SJSA1 (cell line): ENCODE measurements at places on chromosomes 2 and 18. TPM values are rescaled to one million over a fixed set of nuclear protein-coding genes. Genes with fewer than 3 reads are reported as not detected.

The KLHL14 gene
- not detected in 2 replicates for total RNA-seq

GRCh38 chr2:159030674-159031380, 62.4 kb downstream of the TANC1 start:
- peaks cover 39% of the 10 kb centered on the region for H3K4me1 ChIP-seq
- no peaks in the 10 kb centered on the region for H3K36me3 ChIP-seq
- no peaks in the 10 kb centered on the region for H3K27me3 ChIP-seq
- peak; percentile 64 for DNase-seq
- H3K4me3 ChIP-seq, result no peak overlapping the region

- H3K27me3 ChIP-seq, result no peaks in the 10 kb centered on the region
- H3K36me3 ChIP-seq, result no peaks in the 10 kb centered on the region
- DNase-seq, result no peak
Measured at GRCh38 chr2:164773091-164773490, 68.5 kb downstream of the COBLL1 start.

GRCh38 chr2:217482056-217482710, 520.6 kb downstream of the TNS1 start:
- DNase-seq, result no peak
- no peaks in the 10 kb centered on the region for H3K36me3 ChIP-seq
- no peaks in the 10 kb centered on the region for H3K4me1 ChIP-seq
- no peaks in the 10 kb centered on the region for H3K27me3 ChIP-seq
- H3K4me3 ChIP-seq, result no peak overlapping the region

The ANKRD62 gene
- total RNA-seq, result not detected in 2 replicates

The ALPG gene
- total RNA-seq, result 0.03 TPM in 1 of 2 replicates, not detected in the other

The KRTCAP3 gene
- total RNA-seq, result not detected in 2 replicates

- H3K36me3 ChIP-seq, result no peaks in the 10 kb centered on the region
- no peaks in the 10 kb centered on the region for H3K4me1 ChIP-seq
- no peak for DNase-seq
- no peak overlapping the region for H3K4me3 ChIP-seq
- peaks cover 6% of the 10 kb centered on the region; the same call in 1 of the 2 replicates for H3K27me3 ChIP-seq
Measured at GRCh38 chr2:161436411-161436810, 20.3 kb downstream of the TBR1 start.

DNA sequence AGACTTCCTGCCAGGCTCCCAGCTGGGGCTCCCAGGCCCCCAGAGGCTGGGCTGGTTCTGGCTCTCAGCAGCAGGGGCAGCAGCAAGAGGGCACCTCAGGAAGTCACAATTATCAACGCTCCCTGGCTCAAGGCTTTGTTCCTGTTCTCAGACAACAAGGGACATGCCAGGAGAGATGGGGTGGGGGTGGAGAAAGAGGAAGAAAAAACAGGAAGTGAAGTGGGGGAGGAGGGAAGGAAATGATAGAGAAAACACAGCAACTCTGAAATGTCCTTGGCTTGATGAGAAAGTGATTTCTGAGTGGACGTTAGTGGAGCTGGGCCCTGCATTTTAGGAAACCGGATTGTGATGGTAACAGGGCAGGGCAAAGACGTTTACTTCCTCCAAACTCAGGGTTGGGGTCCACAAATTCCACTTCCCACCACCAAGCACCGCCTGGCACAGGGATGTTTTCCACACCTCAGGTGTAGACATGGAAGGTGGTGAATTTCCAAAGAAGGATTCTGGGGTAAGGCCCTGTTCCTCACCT, 40.4 kb downstream of the CYRIA start:
- no peaks in the 10 kb centered on the region for H3K4me1 ChIP-seq
- DNase-seq, result no peak
- no peaks in the 10 kb centered on the region for H3K36me3 ChIP-seq
- no peak overlapping the region for H3K27ac ChIP-seq
- no peak overlapping the region for H3K4me3 ChIP-seq

DNA sequence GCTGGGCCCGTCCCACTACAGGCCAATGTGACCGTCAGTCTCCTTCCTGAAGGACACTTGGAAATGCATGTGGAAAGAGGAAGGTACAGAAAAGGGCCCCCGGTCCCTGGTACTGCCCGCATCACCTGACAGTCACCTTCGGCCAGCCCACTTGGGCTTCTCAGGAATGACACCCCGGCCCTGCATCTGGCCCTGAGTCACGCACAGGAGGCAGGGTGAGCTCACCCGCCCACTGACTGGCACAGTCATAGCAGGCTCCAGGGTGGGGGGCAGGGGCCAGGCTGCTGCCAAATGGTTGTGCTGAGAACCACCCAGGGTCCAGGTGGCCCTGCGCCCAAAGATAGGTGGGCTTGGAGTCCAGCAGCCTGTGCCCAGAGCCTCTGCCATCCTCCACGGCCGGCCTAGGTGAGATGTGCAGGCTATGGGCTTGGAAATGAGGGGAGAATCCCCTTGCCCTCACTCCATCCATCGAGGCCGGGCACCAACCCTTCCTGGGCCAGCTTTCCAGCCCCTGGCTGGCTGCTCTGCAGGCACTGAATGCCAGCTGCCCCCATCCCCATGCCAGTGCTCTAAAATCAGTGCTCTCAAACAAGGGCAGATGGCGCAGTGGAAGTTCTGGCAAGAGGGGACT, 14.1 kb downstream of the EMX1 start:
- no peak for DNase-seq
- H3K36me3 ChIP-seq, result no peaks in the 10 kb centered on the region
- peaks cover 43% of the 10 kb centered on the region for H3K27me3 ChIP-seq
- no peak overlapping the region for H3K27ac ChIP-seq

DNA sequence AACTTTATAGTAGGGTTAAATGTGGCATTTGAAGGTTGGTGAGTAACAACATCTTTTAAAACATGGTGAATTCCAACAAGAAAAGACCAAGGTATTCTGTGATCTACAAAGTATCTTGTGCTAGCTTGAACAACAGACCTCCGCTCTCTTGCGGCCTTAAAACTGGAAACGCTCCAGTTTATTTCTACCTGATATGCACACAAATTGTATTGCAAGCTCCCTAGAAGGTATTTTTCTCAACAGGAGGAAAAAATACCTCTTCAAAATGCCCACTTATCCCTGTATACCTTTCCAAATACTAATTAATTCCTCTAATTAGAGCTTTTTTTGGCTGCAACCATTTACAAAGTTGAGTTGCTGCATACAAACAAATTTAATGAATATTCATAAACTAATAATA, 69.5 kb downstream of the KCNH7 start:
- H3K27ac ChIP-seq, result no peak overlapping the region
- no peak for DNase-seq
- H3K4me1 ChIP-seq, result no peaks in the 10 kb centered on the region

DNA sequence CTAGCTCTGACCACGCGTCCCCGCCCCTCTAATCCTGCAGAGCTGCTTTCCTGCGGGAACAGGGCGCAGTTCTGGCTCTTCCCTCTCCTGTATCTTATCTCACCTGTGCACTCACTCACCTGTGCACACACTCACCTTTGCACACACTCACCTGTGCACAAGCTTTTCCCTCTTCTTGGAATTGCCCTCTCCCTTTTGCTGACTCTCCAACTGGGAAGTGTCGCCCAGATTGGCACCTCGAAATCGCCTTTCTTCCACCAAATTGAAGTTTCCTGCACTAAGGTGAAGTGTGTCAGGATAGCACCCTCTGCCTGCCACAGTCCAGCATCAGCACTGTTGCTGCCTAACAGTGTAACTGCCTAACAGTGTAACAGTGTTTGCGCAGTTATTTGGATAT, 566 bp upstream of the CMPK2 start:
- peak overlapping the region; percentile 51 for H3K4me3 ChIP-seq
- no peaks in the 10 kb centered on the region for H3K36me3 ChIP-seq
- H3K27ac ChIP-seq, result no peak overlapping the region
- H3K27me3 ChIP-seq, result peaks cover 9% of the 10 kb centered on the region
- peaks cover 13% of the 10 kb centered on the region for H3K4me1 ChIP-seq

GRCh38 chr2:49162151-49162550, 7.8 kb upstream of the FSHR start:
- H3K27me3 ChIP-seq, result no peaks in the 10 kb centered on the region
- no peak overlapping the region for H3K27ac ChIP-seq
- H3K4me1 ChIP-seq, result no peaks in the 10 kb centered on the region
- no peaks in the 10 kb centered on the region for H3K36me3 ChIP-seq
- no peak for DNase-seq

DNA sequence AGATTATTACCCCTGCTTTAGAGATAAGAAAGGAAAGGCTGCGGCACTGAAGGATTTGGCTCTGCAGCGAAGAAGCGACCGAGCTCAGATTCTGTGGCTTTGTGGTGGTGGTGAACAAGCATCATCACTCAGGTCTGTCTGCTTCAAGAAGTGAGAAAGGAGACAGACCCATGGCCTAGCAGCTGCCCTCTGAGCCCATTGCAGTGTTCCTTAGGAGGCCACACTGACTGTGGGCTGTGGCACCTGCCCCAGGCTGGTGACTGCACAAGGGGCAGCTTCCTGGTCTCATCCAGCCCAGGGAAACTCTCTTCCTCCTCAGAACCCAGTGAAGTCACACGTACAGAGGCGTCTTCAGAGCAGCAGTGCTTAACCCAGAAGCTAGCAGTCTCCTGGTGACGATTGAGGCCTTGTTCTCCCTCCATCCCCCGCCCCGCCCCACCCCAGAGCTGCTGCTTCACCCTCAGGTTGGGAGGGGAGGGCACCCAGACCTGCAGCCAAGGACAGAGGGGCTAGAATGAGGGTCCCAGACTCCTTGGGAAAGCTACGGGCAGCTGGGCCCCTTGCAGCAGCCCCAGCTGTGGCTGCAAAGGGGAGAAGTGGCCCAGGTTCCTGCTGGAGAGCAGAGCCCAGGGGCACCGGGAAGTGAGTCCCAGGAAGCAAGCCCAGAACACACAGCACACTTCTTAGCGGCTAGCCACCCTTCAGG, 22.2 kb downstream of the BIN1 start:
- DNase-seq, result no peak
- H3K36me3 ChIP-seq, result 0 out of 2 replicates have a peak, but pooled peaks cover 4% of the 10 kb centered on the region
- H3K4me3 ChIP-seq, result no peak overlapping the region
- peak overlapping the region; percentile 31 for H3K27ac ChIP-seq
- H3K4me1 ChIP-seq, result peaks cover 74% of the 10 kb centered on the region

The KRCC1 gene
- 52.3 and 62.7 TPM in 2 replicates for total RNA-seq

- H3K27ac ChIP-seq, result no peak overlapping the region
- H3K36me3 ChIP-seq, result peaks cover 66% of the 10 kb centered on the region
- peak; percentile 51 for DNase-seq
- no peaks in the 10 kb centered on the region for H3K27me3 ChIP-seq
- H3K4me1 ChIP-seq, result peaks cover 35% of the 10 kb centered on the region
Measured at GRCh38 chr2:96342085-96342484, 6.5 kb downstream of the NCAPH start.

DNA sequence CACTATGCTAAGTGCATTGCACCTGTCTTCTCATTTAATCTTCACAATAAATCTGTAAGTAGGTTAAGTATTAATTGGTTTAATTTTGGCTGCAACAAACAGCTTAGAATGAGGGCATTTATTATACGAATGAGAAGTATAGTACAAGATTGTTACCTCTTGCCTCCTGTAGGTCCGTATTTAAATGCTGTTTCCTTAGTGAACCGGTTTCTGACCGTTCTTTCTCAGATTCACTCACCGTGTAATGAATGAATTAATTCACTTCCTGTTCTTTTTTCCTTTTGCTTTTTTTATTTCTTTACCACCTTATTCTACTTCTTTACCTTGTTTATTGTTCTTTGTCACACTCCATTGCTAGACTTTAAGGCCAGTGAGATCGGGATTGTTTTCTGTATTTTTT, 153.8 kb upstream of the RASGRP3 start:
- no peaks in the 10 kb centered on the region for H3K27me3 ChIP-seq
- no peak overlapping the region for H3K27ac ChIP-seq
- DNase-seq, result no peak
- H3K4me1 ChIP-seq, result peaks cover 18% of the 10 kb centered on the region
- no peak overlapping the region for H3K4me3 ChIP-seq

- peaks cover 5% of the 10 kb centered on the region for H3K4me1 ChIP-seq
- no peaks in the 10 kb centered on the region for H3K27me3 ChIP-seq
- DNase-seq, result no peak
- peaks cover 57% of the 10 kb centered on the region for H3K36me3 ChIP-seq
Measured at GRCh38 chr18:63980896-63981460, 11.1 kb downstream of the SERPINB8 start.

- H3K27me3 ChIP-seq, result no peaks in the 10 kb centered on the region; the same call in 1 of the 2 replicates
- H3K4me3 ChIP-seq, result no peak overlapping the region
- H3K4me1 ChIP-seq, result no peaks in the 10 kb centered on the region
- no peaks in the 10 kb centered on the region for H3K36me3 ChIP-seq
Measured at GRCh38 chr18:27546991-27547390, 361.9 kb upstream of the CHST9 start.

The TOGARAM2 gene
- 0.03 TPM in 1 of 2 replicates, not detected in the other for total RNA-seq

The FOXD4L1 gene
- total RNA-seq, result not detected in 2 replicates

GRCh38 chr2:26859622-26860021, 11.7 kb downstream of the DPYSL5 start:
- H3K27ac ChIP-seq, result no peak overlapping the region
- no peaks in the 10 kb centered on the region for H3K4me1 ChIP-seq
- H3K27me3 ChIP-seq, result peaks cover 45% of the 10 kb centered on the region
- H3K36me3 ChIP-seq, result no peaks in the 10 kb centered on the region
- DNase-seq, result no peak

DNA sequence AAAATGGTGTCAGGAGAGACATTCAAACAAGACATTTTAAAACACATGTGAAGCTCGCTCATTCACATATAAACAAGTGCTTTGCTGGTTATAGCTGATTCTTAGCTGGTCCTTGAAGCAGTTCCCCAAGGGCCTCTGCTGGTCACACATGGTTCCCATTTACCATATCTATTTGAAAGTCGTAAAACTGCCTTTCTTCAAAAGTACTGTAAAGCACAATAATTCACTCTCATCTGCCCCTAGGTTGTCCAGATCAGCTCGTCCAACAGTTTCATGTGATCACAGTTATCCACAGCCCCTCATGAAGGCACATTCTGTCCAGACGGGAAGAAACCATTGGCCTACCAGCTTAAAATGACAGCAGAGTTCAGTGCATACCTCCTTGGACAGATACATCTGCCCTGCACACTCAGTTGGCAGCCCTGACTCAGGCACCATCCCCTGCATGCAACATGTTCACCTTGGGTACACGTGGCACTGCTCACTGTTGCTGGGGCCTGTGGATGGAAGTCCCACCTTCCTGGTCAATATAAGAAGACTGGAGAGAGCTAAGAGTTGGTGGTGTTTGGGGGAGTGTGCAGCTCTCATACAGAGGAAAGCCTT, 108.0 kb upstream of the HAAO start:
- H3K27ac ChIP-seq, result no peak overlapping the region

GRCh38 chr18:32389858-32390257, 80.8 kb downstream of the GAREM1 start:
- DNase-seq, result no peak
- H3K27me3 ChIP-seq, result no peaks in the 10 kb centered on the region
- H3K4me3 ChIP-seq, result no peak overlapping the region

- H3K4me1 ChIP-seq, result no peaks in the 10 kb centered on the region
- H3K27me3 ChIP-seq, result no peaks in the 10 kb centered on the region
- DNase-seq, result no peak
- H3K27ac ChIP-seq, result no peak overlapping the region
- peaks cover 9% of the 10 kb centered on the region for H3K36me3 ChIP-seq
Measured at GRCh38 chr2:168852481-168852880, 37.7 kb downstream of the SPC25 start.

- no peak overlapping the region for H3K27ac ChIP-seq
- H3K4me3 ChIP-seq, result no peak overlapping the region
- H3K4me1 ChIP-seq, result peaks cover 5% of the 10 kb centered on the region
- H3K36me3 ChIP-seq, result no peaks in the 10 kb centered on the region
- H3K27me3 ChIP-seq, result no peaks in the 10 kb centered on the region
- DNase-seq, result no peak
Measured at GRCh38 chr2:232950751-232951150, 62.3 kb downstream of the NGEF start.
